ENCODE measurements at places on chromosomes 13 and 19.
A peak's percentile ranks its signal among the peaks of the same experiment; 100 is the strongest.

- DNase-seq: no peak
Observed at GRCh38 chr19:16335226-16335625, 10.6 kb downstream of the KLF2 start.

GRCh38 chr19:38485541-38486285 lies 52.2 kb downstream of the RYR1 start:
- no peak for DNase-seq

DNA sequence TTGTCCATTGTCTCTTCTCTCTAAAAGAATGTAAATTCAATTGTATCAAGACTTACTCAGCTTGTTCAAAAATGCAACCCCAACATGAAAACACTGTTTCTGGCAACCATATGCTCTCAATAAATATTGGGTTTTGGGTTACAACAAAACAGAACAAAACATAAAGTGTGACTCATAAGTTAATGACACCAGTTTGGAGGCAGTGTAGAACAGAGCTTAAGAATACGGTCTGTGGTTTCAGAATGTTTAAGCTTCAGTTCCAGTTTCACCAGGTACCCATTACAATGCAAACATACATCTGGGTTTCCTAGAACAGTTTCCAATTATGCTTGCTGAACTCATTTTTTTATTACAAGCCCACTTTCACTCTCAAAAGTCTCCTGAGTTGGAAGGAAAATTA lies 285.8 kb upstream of the PCDH9 start:
- no peak for DNase-seq

DNA sequence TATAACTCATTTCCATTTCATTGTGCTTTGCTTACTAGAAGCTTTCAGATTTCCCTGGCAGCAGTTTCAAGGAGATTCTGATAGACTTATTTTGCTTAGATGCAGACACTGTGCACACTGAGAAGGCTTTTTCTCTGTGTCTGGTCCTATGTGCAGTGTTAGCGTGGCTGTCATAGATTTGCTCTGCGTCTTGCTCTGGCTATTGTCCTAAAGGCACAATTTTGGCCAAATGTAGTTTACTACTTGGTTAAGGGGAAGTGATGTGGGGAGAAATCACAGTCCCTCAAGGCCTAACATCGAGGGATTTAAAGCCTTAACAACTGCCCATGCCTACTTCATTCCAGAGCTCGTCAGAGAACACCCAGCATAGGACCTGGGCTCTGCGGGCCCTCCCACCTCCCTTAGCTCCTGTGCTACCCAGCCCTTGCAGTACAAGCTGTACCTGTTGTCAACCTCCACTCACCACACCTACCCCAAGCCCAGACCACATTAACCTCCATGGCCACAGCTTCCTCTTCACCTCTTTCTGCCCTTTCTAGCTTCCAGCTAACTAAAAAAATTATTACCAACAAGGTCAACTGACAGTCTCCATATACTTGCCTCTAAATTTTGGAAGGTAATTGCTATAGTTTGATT lies 38.9 kb upstream of the KATNAL1 start:
- peak; percentile 50 for DNase-seq

DNA sequence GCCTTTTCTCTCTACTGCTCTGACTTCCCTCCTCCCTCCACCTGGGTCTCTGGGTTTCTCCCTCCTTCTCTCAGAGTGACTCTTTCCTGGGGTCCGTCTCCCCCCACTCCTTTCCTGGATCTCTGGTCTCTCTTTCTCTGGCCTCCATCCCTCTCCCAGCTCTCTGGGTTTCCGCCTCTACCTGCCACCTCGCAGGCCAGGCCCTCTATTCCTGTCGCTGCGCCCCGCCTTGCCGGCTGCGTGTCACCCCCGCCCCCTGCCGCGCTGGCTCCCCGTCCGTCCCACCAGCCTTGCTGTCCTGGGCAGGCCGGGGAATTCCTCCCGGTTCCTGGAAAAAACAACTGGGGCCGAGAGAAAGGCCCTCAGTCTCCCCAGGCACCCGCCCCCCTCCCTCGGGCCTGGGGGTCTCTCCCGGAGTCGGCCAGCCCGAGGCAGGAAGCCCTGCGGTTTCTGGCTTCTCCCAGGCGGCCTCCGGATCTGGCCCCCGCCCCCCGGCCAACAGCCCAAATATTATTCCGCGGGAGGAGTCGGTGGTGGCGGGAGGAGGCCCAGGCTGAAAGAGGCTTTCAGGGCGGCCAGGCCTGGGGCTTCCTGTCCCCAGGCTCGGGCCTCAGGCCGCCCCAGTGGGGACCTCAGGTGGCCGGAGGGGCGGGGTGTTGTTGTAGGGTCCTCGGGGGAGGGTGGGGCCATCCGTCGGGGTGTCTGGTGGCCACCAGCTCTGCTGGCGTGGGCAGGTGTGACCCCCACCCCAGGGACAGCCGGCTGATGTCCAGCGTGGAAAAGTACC lies 9.3 kb downstream of the IRF2BP1 start:
- no peak for DNase-seq

GRCh38 chr13:45143346-45143751 lies 23.0 kb downstream of the GTF2F2 start:
- no peak for DNase-seq

GRCh38 chr13:48891586-48891985 lies 84.1 kb upstream of the FNDC3A start:
- DNase-seq: no peak

DNA sequence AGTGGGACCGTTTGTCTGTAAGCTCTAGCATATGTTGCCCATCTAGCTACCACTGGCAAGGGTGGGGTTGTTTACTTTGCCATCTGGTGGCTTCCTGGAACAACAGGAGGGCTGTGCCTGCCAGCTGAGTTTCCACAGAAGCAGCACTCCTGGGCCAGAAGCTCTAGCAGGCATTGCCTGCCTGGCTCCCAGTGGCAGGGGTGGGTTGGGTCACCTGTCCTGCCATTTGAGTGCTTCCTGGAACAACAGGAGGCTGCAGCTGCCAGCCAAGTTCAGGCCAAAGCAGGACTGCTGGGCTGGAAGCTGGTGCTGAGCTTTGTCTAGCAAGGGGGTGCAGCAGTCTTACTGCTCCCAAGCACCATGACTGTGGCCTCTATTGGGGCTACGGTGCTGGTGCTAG lies 239.7 kb downstream of the MTUS2 start:
- DNase-seq: no peak

DNA sequence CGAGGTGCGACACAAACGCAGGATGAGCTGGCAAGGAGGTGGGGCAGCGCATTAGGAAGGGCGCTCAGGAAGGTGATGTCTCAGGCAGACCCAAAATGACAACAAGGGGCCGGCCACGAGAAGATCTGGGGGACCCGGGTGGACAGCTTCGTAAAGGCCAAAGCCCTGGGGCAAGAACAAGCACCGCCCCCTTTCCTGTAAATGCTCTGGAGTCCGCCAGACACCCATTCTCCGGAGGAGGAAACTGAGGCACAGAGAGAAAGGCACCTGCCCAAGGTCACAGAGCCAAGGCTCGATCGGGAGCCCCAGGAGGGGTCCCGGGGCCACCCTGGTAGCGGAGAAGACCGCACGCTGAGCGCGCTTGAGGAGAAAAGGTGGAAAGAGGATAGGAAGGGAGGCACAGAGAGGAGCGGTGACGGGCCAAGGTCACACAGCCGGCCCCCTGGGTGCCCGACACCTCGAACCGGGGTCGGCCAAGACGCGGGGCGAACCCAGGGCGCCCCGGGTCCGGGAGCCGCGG lies 571 bp downstream of the SAFB2 start:
- DNase-seq: no peak

DNA sequence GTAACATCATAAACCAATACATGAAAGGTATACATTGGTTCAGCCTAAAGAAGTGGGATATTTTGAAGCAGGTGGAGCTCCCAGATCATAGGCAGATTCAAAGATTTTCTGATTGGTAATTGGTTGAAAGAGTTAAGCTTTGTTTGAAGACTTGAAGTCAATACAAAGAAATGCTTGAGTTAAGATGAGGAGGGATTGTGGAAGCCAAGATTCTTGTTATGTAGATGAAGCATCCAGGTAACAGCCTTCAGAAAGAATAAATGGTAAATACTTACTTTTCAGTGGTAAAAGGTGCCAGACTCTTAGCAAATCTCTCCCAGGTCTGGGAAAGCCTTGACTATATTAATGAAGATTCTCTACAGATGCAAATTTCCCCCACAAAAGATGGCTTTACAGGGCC lies 49.3 kb upstream of the FAM216B start:
- no peak for DNase-seq

DNA sequence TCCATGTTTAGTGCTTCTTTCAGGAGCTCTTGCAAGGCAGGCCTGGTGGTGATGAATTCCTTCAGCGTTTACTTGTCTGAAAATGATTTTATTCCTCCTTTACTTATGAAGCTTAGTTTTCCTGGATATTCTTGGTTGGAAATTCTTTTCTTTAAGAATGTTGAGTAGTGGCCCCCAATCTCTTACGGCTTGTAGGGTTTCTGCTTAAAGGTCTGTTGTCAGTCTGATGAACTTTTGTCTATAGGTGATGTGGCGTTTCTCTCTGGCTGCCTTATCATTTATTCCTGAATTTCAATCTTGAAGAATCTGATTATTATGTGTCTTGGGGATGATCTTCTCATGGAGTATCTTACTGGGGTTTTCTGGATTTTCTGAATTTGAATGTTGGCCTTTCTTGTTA lies 26.0 kb downstream of the ZNF430 start:
- no peak for DNase-seq

DNA sequence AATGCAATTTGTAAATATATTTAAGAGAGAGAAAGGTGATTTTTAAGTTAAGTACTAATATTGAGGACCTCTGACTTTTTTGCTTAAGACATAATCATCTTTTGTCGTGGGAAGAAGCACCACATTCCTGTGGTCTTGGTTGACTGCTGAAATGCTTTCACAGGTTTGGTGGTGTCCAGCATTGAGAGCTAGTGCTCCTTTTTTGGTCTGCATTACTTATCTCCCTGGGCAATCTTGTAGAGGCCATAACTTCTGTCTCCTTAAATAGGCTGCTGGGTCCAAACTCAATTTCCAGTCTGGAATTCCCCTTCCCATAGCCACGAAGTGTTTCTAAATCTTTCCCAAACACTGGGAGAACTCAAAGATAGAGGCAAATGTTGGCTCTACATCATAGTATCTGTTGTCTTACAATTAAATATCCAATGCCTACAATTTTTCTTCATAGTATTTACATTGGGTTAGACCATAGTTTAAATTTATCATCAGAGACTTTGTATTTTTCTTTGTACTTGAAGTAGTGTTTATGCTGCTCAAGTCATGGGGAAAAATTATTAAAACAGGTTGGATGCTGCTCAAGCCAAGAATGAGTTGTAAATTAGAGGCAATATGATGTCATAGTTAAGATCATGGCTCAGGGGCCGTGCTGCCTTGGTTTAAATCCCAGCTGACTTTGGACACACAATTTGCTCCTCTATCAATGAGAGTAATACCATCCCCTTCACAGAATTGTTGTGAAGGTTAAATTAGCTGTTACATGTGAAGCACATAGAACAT lies 105.6 kb downstream of the POSTN start:
- DNase-seq: no peak

DNA sequence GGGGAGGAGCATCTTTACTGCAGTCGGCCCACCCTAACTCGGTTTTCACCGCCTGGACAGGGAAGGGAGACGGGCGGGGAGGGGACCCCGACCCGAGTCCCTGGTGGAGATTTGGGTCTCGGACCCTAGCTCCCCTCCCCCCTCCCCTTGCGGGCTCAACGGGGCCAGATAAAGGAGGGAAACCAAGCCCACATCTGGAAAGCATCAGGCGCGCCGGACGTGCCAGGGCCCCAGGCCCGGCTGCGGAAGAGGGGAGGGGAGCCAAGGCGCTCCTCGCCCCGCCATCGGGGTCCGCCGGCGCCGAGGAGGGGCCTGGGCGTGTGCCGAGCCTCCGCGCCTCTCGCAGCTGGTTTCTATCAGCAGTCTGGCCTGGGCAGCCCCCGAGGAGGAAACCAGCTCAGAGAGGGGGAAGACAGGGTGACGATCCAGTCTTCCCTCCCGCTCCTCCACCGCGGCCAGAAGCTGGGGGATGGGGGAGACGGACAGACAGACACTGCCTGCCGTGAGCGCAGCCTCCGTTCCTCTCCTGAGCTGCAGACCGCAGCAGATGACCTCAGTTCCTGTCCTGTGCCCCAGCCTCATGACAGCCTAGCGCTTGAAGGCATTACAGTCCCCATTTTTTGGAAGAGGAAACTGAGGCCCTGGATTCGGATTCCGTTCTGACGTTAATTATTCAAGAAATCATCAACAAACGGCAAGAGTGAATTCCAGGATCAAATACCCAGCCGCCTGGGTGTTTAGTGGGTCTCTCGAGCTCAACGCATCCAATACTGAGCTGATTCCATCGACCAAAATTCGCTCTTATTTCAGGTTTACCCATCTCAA lies 3.6 kb upstream of the GNG8 start:
- DNase-seq: no peak

GRCh38 chr13:21657538-21657937 lies 13.3 kb upstream of the FGF9 start:
- DNase-seq: no peak

- DNase-seq: no peak
Observed at GRCh38 chr19:2353159-2353886, 6.7 kb upstream of the TMPRSS9 start.

DNA sequence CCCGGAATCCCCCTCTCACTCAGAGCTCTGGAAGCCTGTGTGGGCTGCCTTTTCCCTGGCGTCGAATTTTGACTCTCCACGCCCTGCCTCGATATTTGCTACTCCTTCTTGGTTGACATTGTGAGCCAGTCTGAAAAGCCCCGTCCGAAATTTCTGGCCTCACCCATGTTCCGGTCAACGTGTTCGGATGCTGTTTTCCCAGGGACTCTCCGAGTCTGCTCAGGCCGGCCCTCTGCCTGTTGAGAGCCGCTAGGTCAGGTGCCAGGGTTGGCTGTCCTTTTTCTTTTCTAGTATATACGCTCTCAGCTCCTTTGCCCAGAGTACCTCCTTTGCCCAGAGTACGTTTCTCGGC lies 6.8 kb upstream of the DGKH start:
- no peak for DNase-seq

DNA sequence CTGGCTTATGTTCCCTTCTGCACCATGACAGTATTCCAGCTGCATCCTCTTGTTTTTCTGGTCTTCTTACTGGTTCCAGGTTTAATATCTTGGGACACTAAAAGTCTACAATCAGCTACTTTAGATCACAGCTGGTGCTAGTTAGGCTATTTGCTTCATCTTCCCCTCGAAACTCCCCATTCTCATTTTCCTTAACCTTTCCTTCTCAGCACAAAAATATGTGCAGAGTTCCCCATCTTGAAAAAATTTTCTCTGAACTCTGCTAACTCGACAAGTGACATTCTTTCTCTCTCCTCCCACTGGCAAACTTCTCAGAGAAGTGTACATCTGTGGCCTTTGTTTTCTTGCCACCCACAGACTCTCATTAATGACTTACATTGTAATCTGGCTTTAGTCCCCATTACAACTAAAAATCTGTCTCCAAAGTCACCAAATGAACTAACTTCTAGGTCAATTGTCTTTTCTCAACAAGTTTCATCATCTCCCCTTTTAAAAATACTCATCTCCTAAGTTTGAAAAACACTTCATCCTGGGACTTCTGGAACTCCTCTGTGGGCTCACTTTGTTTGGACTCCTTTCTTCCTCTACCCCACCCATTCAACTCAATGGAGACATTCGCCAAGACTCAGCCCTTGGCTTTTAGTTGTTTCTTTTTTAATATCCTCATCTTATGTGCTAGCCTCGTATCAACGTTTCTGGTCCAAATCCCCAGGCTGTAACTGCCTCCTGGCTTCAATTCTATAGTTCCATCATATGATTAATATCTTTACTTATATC lies 7.1 kb upstream of the KL start:
- no peak for DNase-seq

- no peak for DNase-seq
Observed at GRCh38 chr13:73938372-73939070, 195.7 kb downstream of the KLF12 start.

GRCh38 chr19:38375098-38375493 lies 725 bp downstream of the PSMD8 start:
- no peak for DNase-seq

Measured in stimulated activated CD8-positive, alpha-beta memory T cell treated with anti-CD3 and anti-CD28 coated beads, Interleukin-4, amount 100 ng/mL, for 24 hours (primary cell).